Suprapubic skin (tissue), 4 donors: ENCODE measurements at places on chromosomes 5 and 9. TPM values are rescaled to one million over a fixed set of nuclear protein-coding genes. Genes with fewer than 3 reads are reported as not detected.

The PLEKHG4B gene
- 0.45 TPM for total RNA-seq

The TRIM7 gene
- 79.0 TPM for total RNA-seq

The FRRS1L gene
- not detected for total RNA-seq

The CYSRT1 gene
- total RNA-seq = 44.8 TPM

GRCh38 chr9:18260521-18260920, 213.4 kb upstream of the ADAMTSL1 start:
- DNase-seq = no peak

DNA sequence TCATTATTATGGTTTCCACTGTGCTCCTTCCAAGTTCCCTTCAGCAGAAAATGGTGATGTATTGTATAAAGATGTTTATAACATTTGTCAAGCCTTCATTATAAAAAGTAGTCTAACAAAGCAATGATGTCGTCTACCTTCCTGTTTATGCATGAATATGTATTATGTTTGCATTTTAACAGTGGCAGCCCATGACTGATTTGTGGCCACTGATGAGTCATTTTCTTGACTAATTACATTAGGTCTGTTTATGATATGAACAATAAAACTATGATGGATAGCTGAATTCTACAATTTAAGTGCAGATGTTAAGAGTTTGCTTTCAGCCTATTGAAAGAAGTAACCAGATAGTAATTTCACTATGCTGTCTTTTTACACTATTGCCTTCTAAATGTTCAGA, 75.4 kb upstream of the ADAMTS19 start:
- DNase-seq = no peak

- no peak for DNase-seq
Measured at GRCh38 chr9:137410891-137411249, 12.1 kb downstream of the EXD3 start.

DNA sequence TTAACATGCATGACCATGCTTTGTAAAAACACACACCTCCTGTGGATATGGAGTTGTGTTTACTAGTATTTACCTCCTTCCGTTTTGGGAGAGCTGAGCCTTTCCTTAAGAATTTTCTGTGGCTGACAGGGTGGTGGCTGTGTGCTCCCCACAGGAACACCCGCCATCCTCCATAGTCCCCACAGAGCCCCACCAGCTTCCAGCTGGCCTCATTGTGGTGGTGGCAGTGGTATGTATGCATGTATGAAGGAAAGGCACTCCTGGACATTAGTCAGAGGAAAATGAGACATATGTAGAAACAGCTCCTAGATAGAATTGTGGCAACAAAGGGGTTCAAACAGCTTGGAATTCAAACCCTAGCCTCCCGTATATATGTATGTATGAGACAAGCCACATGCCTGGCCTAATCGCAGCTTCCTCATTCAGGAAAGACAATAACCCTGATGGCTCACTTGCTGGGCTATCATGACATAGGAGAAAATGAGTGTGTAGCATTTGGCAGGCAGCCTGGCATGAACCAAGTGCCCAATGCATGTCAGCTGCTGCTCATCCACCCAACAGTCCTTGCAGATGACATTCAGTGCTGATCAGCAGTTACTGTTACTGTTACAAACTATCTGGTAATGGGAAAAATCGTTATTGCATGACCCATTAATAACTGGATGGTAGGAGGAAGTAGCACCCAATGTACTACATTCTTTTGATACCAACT, 459.7 kb downstream of the EBF1 start:
- no peak for DNase-seq
